ENCODE measurements at places on chromosomes 5 and 9. TPM values are rescaled to one million over a fixed set of nuclear protein-coding genes. Genes with fewer than 3 reads are reported as not detected.

- no peak for DNase-seq
- H3K36me3 ChIP-seq = no peaks in the 10 kb centered on the region
- no peak overlapping the region for H3K27ac ChIP-seq
- no peaks in the 10 kb centered on the region for H3K27me3 ChIP-seq
- no peaks in the 10 kb centered on the region for H3K4me1 ChIP-seq
These were observed 328.0 kb downstream of the MSX2 start for GRCh38 chr5:175052351-175052750.

DNA sequence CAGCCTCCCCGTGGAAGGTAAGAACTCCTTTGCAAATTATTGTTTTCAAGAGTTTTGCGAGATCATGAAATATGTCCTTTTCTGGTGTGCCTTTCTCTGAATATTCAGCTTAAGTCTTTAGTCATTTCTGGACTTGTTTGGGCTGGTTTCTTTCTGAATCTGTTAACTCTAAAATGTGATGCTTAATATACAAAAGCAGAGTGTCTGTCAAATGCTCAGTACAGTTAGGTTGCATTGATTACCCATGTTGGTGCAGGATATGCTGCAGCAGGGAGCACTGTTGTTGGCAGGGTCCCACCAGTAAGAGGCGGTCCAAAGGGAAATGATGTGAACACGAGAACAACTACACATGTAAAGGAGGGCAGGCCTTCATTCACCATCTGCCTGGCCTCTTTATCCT lies 47.7 kb downstream of the SPTAN1 start:
- peaks cover 58% of the 10 kb centered on the region for H3K36me3 ChIP-seq
- no peak overlapping the region for H3K27ac ChIP-seq
- H3K4me3 ChIP-seq = no peak overlapping the region
- H3K4me1 ChIP-seq = no peaks in the 10 kb centered on the region

The OR13F1 gene
- total RNA-seq = not detected

- no peak for DNase-seq
These were observed 11.2 kb downstream of the CDHR2 start for GRCh38 chr5:176560364-176560763.

DNA sequence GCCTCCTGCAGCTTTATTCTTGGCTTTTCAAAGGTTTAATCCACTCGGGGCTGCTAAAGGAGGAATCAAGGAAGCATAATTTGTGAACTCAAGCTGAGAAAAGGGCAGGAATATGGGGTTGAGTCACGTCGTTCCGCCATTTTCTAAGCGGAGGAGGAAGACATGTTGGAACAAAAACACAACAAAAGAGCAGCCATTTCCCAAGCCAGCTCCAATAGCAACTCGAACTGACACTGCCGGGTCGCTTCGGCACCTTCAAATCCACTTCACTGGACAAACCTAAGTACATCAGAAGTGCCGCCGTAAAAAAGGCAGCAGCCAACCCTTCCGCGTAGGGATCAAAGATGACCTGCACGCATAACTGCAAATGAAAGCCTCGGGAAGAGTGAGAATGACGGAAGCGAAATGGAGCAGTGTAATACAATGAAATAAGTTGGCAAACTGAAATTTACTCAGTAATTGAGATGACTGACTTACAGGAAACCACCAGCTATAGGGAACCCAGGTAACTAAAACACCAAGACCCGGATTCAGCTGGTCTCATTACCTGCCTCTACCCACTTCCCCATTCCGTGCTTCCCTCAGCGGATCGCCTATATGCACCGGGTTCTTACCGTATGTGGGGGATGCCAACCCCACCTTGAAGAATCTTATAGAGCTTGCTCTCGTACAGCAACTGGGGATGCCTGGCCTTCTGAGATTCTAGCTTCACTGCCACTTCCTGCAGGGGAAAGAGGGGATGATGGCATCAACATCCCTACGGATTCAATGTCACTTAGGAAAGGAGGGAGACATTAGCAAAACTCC lies 1.6 kb downstream of the CSNK1A1 start:
- H3K36me3 ChIP-seq = peaks cover 29% of the 10 kb centered on the region
- no peak for DNase-seq
- no peaks in the 10 kb centered on the region for H3K27me3 ChIP-seq

The SLCO4C1 gene
- total RNA-seq = 0.11 TPM

DNA sequence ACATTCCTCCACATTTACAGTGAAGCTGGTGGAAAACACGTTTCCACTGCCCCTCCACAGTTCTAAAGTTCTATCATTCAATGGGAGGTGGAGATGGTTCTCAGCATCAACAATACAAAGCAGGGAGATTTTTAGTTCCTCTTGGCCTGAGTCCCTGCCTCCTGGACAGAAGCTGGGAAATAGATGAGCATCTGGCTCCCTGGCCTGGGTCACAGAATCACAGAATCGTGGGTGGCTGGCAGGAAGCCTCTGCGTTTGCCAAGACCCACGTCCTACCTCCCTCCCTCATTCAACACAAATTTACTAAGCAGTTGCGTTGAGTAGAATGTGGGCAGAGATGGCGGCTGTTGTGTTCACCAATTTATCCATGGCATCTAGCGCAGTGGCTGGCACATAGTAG lies 5.2 kb upstream of the PPARGC1B start:
- no peak overlapping the region for H3K4me3 ChIP-seq
- H3K27ac ChIP-seq = no peak overlapping the region
- H3K4me1 ChIP-seq = no peaks in the 10 kb centered on the region
- H3K36me3 ChIP-seq = no peaks in the 10 kb centered on the region
- peaks cover 38% of the 10 kb centered on the region for H3K27me3 ChIP-seq
- DNase-seq = no peak

The ZCCHC7 gene
- total RNA-seq = 22.8 TPM

GRCh38 chr5:124512236-124512635 lies 234.2 kb downstream of the ZNF608 start:
- H3K27ac ChIP-seq = no peak overlapping the region
- H3K4me3 ChIP-seq = no peak overlapping the region
- H3K36me3 ChIP-seq = no peaks in the 10 kb centered on the region
- H3K4me1 ChIP-seq = peaks cover 14% of the 10 kb centered on the region

GRCh38 chr5:178577376-178577839 lies 12.8 kb downstream of the COL23A1 start:
- no peak overlapping the region for H3K27ac ChIP-seq
- DNase-seq = peak; percentile 84
- no peaks in the 10 kb centered on the region for H3K4me1 ChIP-seq
- peaks cover 7% of the 10 kb centered on the region for H3K27me3 ChIP-seq
- no peaks in the 10 kb centered on the region for H3K36me3 ChIP-seq

DNA sequence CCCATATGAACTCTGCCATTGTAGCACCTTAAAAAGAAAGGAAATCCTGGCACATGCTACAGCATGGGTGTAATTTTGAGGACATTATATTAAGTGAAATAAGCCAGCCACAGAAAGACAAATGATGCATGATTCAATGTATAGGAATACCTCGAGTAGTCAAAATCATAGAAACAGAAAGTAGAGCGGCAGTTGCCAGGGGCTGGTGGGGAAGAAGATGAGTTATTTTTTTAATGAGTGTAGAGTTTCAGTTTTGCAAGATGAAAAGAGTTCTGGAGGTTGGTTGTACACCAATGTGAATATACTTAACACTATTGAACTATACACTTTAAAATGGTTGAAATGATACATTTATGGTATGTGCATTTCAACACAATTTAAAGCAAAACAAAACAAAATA lies 133.0 kb downstream of the ZDHHC21 start:
- H3K27me3 ChIP-seq = no peaks in the 10 kb centered on the region
- no peaks in the 10 kb centered on the region for H3K36me3 ChIP-seq
- no peak for DNase-seq

The APBA1 gene
- 5.1 TPM for total RNA-seq

- peaks cover 39% of the 10 kb centered on the region for H3K4me1 ChIP-seq
- H3K27me3 ChIP-seq = no peaks in the 10 kb centered on the region
- H3K27ac ChIP-seq = no peak overlapping the region
These were observed 304.5 kb upstream of the ZNF608 start for GRCh38 chr5:125050926-125051325.

DNA sequence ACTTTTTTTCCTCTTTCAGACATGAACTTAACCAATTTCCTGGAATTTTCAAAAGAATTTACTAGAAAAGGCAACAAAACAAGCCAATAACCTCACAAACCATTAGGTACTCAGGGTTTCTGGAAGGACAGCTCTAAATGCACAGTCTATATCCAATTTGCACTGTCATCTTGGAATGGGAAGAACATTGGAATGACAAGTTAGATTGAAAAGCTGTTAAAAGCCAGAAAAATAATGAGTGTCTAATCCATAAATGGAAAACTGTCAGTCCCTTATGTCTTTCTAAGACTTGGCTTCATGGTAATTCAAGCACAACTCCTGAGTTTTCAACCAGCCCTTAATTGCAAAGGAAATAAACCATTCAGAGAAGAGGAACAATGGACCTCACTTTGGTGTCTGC lies 105.8 kb upstream of the NTRK2 start:
- no peaks in the 10 kb centered on the region for H3K36me3 ChIP-seq
- H3K27ac ChIP-seq = no peak overlapping the region
- DNase-seq = no peak
- no peaks in the 10 kb centered on the region for H3K4me1 ChIP-seq
- no peaks in the 10 kb centered on the region for H3K27me3 ChIP-seq
- no peak overlapping the region for H3K4me3 ChIP-seq

DNA sequence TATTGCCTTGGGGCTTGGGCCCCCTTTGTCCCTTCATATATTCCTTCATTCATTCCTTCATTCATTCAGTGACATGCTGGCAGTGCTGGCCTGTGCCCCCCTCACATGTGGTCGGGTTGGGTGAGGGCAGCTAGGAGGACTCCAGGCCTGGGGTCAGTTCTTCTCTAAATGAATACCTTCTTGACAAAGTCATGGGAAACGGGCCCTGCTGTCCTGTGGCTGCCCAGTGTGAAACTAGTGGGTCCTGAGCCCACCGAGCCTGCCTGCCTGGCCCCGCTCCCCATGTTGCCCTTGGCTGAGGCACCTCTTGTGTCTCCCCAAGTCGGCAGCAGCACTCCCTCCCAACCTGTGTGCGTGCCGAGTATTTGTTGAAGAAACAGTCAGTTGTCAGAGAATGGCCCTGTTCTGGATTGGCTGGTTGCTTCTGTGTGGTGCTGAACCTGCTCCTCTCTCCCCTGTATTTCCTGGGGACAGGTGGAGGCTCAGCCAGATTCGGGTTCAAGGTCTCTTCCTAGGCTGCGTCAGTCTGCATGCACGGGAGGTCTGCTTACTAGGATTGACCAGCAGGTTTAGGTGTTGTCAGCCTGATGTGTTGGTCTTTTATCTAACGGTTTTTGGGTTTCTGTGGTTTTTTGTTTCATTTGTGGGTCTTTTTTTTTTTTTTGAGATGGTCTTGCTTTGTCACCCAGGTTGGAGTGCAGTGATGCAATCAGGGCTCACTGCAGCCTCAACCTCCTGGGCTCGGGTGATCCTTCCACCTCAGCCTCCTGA lies 3.0 kb upstream of the CEL start:
- H3K4me1 ChIP-seq = peaks cover 58% of the 10 kb centered on the region
- H3K27me3 ChIP-seq = no peaks in the 10 kb centered on the region
- peak overlapping the region; percentile 20 for H3K27ac ChIP-seq

DNA sequence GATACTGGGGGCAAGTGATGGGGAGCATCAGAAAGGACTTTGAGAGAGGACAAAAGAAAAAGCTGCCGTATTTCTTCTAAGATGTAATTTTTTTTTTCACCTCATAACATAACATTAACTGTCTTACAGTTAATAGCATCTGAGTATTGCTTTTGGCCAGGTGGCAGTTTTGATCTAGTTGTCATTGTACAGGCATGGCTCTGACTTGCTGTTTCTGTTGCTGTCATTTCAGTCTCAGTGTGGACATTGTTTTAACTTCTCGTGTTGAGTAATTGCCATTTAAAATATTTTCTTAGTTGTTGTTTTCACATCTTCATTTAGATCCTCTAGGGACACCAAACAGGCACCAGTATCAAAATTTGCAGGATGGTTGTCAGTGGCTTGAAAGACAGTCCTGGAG lies 12.4 kb downstream of the SMAD5 start:
- H3K36me3 ChIP-seq = peaks cover 2% of the 10 kb centered on the region
- peaks cover 10% of the 10 kb centered on the region for H3K4me1 ChIP-seq
- no peak for DNase-seq
- H3K27me3 ChIP-seq = no peaks in the 10 kb centered on the region

GRCh38 chr9:23728736-23729135 lies 97.3 kb downstream of the ELAVL2 start:
- H3K27ac ChIP-seq = no peak overlapping the region
- H3K4me1 ChIP-seq = no peaks in the 10 kb centered on the region

The PCDHB8 gene
- total RNA-seq = 1.1 TPM

The IFNB1 gene
- not detected for total RNA-seq

The NEUROG1 gene
- not detected for total RNA-seq

DNA sequence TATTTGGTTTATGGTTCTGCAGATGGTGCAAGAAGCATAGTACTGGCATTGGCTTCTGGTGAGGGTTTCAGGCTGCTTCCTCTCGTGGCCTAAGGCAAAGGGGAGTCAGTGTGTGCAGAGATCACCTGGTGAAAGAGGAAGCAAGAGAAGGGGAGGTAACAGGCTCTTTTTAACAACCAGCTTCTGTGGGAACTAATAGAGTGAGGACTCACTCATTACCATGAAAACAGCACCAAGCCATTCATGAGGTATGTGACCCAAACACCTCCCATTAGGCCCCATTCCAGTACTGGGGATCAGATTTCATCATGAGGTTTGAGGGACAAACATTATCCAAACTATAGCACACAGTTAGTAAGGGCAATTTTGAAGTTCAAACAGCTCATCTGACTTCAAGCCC lies 263.5 kb downstream of the TMEM38B start:
- peaks cover 2% of the 10 kb centered on the region for H3K27me3 ChIP-seq
- DNase-seq = no peak
- no peak overlapping the region for H3K27ac ChIP-seq

The TTC16 gene
- total RNA-seq = not detected

DNA sequence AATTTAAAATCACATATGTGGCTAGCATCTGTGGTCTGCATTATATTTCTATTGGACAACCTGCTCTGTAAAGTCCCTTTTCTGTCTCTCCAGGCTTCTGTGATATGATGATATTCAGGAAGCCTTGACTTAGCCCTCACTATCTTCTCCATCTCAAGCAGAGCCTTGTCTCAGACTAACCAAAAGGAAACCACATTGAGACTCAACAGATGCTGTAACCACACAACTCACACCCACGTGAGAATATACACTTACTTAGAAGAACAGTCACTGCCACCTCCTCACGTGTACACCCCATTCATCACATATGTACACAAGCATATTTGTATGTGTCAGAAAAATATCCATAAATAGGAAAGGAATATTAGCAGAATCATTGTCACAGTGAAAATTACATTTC lies 33.6 kb downstream of the HTR4 start:
- H3K4me1 ChIP-seq = no peaks in the 10 kb centered on the region
- no peak for DNase-seq
- peaks cover 10% of the 10 kb centered on the region for H3K27me3 ChIP-seq
- no peak overlapping the region for H3K27ac ChIP-seq
- no peaks in the 10 kb centered on the region for H3K36me3 ChIP-seq
- H3K4me3 ChIP-seq = no peak overlapping the region
